ENCODE measurements at places on chromosomes 4 and X.

- no peak for DNase-seq
Measured at GRCh38 chr4:54924891-54925290, 200.5 kb downstream of the KDR start.

- no peak for DNase-seq
Measured at GRCh38 chr4:24674279-24674678, 89.9 kb upstream of the DHX15 start.

GRCh38 chr4:101701551-101701950 lies 89.0 kb upstream of the BANK1 start:
- no peak for DNase-seq

GRCh38 chr4:169121861-169122382 lies 111.9 kb upstream of the CBR4 start:
- DNase-seq: no peak

DNA sequence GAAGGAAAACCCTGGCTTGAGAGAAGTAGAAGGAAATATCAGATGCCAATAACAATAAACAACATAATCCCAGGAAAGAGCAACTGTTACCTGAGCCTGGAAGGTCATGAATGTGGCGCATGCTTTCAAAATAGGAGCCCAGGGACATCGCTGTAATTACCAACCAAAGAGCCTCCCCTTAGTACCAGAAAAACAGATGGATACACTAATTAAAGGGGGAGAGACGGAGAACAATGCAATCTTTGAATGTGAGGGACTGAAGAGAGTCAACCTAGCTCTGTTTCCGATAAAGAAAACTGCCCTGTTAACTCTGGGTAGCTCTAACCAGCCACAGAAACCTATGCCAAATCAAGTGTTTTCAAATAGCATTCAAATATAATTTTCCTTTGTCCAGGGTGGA lies 161.4 kb downstream of the ENOX2 start:
- DNase-seq: no peak

GRCh38 chr4:155676430-155676825 lies 9.8 kb downstream of the GUCY1A1 start:
- DNase-seq: no peak

DNA sequence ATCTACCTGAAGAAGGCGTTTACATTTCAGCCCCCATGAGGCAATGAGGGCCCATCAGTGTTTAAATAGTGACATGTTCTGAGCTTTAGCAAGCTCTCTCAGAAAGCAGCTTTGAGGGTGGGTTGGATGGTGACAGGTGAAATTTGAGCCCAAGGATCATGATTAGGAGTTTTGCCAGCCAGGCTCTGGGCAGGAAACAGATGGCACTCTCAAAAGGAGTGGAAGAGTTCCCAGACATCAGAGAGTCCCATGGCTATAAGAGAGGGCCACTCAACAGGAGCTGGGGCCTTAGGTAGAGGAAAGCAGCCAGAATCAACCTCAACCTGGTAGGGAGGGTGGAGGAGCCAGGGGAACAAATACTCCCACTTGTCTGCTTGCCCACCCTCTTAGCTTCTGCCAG lies 499.8 kb downstream of the MID1IP1 start:
- DNase-seq: no peak

- DNase-seq: no peak
Measured at GRCh38 chr4:8191136-8191747, 7.8 kb upstream of the SH3TC1 start.

DNA sequence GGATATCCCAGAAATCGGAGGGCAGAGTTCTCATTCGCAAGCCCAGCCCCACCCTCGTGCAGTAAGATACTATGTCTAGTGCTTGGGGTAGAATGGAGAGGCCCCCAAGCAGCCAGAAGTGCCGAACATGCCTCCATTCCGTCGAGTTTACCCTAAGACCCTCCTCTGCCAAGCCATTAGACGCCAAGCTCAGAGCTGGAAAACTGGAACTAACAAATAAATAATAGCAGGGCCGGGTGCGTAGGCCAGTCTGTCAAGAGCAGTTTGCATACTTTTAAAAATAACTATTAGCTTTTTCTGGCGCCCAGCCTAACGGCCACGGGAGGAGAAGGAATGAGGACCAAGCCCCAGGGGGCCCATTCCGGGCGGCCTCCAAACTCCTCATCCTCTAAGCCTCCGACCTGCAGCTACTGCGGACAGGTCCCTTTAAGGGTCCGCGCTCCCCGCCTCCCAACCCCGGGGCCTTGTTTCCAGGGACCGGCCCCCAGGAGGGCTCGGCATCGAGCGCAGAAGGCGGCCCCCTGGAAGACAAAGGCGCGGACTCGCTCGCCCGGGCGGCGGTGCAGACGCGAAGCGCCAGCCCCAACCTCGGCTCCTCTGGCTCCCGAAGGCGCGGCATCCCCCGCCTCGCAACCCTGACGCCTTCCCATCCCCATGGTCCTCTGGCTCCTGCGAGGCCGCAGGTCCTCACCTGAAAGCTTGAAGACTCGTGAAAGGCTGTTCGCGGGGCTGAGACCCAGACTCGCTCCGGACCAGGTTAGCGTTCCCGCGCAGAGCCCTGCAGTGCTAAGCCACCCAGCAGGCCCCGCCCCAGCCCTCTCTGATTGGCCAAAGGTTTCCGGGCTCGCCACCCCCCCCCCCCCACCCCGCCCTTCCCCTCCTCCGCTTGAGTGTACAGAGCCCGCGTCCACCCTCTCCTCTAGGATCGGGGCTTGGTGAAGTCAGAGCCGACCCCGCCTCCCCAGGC lies at the start of gene TMSB15A:
Gene TMSB15A (minus strand): TSS at position 765 of the 967 bp plus-strand sequence.
- peak; percentile 14 for DNase-seq

DNA sequence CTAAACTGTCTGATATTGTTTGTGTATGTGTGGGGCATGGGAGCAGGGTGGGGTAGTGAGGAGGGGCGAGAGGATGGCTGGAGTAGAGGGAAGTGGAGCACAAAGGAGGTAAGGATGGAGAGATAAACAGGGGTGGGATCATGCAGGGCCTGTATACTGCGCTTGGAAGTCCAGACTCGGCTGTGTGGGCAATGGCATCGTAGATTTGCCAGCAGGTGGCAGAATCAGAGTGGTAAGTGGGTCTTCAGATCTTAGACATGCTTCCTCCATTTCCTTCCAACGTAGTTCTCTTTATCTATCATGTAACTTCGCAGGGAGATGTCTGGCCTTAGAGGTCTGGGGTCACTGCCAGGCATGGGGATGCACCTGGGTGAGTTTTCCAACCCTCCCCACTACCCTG lies 155.5 kb downstream of the PDGFRA start:
- no peak for DNase-seq

GRCh38 chrX:150152546-150152945 lies 210.6 kb upstream of the MAMLD1 start:
- DNase-seq: no peak

GRCh38 chr4:150002561-150002960 lies 75.7 kb upstream of the DCLK2 start:
- no peak for DNase-seq

GRCh38 chr4:15378062-15378461 lies 49.8 kb upstream of the C1QTNF7 start:
- DNase-seq: no peak
